ENCODE measurements at places on chromosomes 4 and X.

DNA sequence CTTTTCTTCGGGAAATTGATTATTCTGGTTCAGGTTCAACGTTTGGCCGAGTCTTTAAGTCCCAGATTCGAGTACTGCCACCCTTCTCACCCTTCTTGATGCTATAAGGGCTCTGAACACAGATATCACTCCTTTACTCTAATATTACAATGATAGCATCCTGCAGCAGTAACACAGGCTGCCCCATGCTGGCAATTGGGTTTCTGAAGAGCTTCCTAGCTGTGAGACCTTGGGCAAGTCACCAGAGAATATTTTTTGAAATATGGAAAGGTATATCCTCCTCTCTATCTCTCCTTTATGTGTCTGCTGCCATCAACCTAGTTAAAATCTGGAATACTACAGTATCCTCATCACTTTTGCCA lies 297 bp upstream of the MTMR8 start:
- no peak for DNase-seq

DNA sequence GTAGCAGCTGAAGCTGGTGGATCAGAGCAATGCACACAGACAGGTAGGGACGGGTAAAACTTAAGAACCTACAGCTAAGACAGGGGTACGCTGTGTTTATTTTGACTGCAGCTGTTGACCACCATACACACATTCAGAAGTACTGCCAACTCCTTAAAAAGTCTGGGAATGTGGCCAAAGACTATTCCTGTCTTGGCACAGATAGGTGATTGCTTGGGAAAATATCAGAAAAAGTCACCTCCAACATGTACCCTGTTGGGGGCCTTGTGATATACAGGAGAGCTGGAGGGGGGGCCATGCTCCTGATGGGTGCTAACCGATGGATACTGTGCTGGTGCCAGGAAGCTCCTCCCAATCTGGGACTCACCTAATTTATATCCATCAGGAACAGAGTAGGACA lies 121.2 kb downstream of the VCX2 start:
- DNase-seq = peak; percentile 42

- no peak for DNase-seq
Observed at GRCh38 chr4:42237010-42237409, 84.6 kb upstream of the BEND4 start.

GRCh38 chr4:144421839-144422565 lies 224.0 kb upstream of the HHIP start:
- no peak for DNase-seq

DNA sequence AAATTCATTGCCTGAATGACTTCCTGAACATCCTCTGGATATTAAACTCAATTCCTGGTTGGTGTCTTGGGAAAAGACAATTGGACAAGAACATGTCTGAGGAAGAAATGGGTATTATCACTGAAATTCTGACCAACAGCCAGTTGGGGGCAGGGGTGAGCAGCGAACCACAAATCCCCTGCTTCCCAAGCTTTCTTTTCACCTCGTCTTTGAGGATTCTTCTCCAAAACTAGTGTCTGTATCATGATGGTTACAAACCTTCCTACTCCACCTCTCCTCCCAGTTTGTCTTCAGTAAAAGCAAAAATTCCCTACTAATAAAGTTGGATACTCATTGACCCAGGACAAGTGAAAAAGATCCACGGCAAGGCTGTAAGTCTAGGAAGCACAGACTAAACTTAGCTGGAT lies 48.3 kb upstream of the WDR1 start:
- peak; percentile 17 for DNase-seq

DNA sequence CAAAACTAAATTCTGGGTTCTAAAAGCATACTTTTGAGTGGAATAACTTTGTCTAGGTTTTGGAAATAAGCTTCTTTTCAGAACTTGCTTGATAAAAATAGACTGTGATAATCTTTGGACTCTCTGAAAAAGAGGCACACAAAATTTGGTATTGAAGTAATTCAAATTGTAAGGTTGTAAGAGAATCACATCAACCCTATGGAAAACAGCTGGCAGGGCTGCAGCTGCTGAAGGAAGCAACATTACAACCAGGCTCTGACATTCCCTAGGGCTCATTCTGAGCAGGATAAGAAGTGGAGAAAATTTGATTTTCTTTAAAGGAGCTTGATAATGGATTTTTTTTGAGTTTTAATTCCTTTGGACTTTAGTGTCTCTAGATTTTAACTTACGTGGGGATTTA lies 147.6 kb downstream of the FSTL5 start:
- no peak for DNase-seq

DNA sequence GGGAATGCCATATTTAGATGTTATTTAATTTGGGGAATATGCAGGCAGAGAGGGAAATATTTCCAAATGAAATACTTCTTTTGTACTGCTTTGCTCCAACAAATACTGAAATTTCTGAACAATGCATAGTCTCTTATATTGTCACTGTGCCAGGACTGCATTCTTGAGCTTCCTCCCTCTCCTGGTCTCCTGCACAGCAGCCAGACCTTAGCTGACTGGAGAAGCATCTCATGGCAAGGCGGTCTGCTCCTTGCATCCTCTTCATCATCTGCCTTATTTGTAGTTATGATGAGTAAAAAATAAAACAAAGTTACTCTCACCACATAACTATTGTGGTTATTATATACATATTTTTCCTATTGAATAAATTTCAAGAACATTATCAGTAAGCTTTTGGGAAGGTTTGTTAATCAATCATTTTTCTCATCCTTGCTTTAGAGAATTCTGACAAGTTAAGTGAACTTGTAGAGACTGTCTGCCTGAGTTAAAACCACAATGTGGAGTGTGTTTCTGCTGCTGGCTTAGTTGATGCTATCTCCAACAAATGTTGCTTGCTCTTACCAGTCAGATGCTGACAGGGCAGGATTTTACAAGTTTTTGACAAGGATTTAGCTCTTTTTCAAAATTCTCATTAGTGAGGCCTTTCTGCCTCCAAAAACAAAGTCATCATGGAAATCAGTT lies 153.6 kb downstream of the SOWAHB start:
- no peak for DNase-seq
